ENCODE measurements at places on chromosomes 11 and 22. TPM values are rescaled to one million over a fixed set of nuclear protein-coding genes. Genes with fewer than 3 reads are reported as not detected.

DNA sequence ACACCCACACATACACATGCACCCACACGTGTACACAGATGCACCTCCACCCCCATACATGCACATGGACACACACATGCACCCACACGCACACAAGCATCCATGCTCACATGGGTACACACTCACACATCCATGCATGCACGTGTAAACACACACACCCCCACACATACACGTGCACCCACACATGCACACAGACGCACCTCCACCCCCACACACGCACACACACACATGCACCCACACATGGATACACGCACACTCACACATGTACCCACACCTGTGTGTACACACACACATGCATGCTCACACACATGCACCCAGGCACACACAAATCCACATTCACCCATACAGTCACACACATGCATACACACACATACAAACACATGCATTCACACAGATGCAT lies 24.5 kb downstream of the CDPF1 start:
- no peak for DNase-seq

DNA sequence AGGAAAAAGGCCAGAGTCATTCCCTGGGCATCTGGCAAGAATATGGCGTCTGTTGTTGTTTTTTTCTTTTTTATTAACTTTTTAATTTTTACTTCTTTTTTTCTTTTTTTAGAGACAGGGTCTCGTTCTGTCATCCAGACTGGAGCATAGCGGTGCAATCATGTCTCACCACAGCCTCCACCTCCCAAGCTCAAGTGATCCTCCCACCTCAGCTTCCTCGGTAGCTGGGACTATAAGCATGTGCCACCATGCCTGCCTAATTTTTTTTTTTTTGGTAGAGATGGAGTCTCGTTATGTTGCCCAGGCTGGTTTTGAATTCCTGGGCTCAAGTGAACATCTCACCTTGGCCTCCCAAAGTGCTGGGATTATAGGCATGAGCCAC lies 54.0 kb upstream of the PRDM11 start:
- no peak for DNase-seq

DNA sequence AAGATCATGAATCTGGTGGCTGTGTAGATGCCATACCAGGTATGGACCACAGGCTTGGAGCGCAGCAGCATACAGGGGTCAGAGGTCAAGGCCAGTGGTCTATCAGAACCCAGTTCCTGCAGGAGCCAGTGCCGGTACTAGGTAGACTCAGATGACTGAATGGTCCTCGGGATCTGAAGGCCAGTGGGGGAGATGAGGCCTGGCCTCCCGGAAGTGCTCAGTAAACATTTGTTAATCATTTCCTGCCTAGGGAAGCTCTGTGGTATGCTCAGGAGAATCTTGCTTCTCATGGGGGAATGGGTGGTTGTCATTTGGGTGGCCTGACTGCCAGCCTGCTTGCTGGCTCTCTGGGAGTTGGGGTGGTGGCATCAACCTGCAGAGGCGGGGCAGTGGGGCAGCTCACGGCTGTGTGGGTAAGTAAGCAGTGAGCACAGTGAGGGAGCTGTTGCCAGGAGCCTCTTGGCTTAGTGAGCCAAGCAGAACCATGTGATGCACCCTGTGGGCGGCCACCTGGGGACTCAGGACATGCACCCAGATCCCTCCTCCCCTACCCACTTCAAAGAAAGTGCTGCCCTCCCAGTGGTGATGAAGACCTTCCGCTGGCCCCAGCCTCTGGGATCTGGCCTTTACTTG lies 33.0 kb downstream of the PTPRJ start:
- no peak for DNase-seq

The DGCR6 gene
- 2.6 TPM for total RNA-seq

DNA sequence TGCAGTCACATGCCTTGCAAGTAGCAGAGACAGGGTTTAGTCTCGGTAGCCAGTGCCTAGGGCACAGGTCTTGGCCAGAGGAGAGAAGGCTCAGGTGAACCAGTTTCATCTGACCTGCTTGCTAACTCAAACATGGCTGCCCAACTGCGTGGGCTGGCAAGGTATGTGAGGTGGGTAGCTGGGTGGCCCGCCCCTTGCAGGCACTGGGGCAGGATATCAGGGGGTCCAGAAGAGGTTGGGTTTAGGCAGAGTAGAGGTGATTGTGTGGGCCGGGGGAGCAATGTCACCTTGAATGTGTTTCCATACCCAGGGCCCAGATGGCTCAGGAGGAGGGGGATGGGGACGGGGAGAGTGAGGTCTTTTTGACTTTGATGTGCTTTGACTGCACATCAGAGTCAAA lies 37.7 kb downstream of the ST3GAL4 start:
- no peak for DNase-seq

Data from thoracic aorta (tissue), 2 donors.